ENCODE measurements at places on chromosomes 5 and 9. TPM values are rescaled to one million over a fixed set of nuclear protein-coding genes. Genes with fewer than 3 reads are reported as not detected.

ANKRD18B gene
- total RNA-seq, result 4.7 TPM

ZNF169 gene
- total RNA-seq, result 8.0 TPM

LRRC14B gene
- not detected for total RNA-seq

GARIN3 gene
- not detected for total RNA-seq

SLC45A2 gene
- not detected for total RNA-seq

SLC36A2 gene
- total RNA-seq, result not detected

NTNG2 gene
- total RNA-seq, result 0.13 TPM
